Amygdala (tissue), 56 donors: ENCODE measurements at places on chromosomes 7 and 10.
A peak's percentile ranks its signal among the peaks of the same experiment; 100 is the strongest.

GRCh38 chr7:100049441-100050291 is at the start of gene ZSCAN21:
Gene ZSCAN21, plus strand, starts transcription at chr7:100049774. Its CDS starts 7,233 bp downstream, at chr7:100057007.
- peak; percentile 70 for DNase-seq

DNA sequence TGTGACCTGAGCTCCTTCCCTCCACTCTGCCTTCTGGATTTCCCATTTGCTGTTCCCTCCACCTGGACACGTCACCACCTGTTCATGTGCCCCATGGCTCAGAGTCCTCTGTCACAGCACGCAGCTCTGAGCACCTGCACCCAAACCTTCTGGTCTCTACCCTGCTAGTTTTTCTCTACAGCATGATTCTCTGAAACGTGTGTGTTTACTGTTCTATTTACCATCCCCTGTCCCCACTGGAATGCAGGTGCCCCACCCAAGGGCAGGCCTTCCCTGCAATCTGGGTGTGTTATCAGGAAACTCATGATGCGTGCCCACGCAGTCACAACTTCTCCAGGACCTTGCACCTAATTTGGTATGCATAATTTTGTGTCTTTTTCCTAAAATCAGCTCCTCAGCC is 284.4 kb upstream of the IGFBP3 start:
- no peak for DNase-seq

- DNase-seq, result no peak
Observed at GRCh38 chr7:110382736-110383135, 708.2 kb upstream of the LRRN3 start.

DNA sequence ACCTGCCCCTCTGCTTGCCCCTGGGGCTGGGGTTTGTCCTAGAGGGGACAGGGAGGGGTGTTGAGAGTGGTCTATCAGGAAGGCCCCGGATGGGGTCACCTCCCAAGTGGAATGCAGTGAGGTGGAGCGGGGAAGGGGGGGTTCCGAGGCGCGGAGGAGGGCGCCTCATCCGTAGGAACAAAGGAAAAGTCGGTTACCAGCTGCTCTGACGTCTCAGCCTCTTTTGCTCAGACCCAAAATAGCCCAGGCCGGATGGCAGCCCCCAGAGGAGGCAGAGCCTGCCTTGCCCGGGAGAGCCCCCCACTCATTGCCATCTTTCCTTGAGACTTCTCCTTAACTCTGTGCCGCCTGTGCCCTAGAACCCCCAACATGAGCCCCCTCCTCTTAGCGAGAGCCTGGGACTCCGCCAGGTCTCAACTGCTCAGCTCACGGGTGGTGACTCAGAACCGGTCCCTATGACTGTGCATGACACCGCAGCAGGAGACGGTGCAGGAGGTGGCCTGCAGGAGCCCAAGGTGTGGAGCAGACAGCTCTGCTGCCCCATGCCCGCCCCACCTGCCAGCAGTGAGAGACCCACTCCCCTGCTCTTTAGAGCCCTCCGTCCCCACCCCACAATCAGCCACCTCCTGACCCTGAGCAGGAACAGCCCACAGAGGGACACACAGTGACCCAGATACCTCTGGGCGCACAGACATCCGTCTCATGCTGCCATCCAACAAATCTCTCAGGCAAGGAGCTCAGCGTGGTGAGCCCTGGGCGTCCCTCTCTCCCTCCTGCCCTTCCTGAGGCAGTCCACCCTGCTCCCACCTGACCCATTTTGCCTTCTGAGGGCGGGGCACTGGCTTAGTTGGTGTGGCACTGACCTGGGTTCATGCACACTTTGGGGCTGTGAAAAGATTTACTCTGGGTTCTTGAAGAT is 13.1 kb downstream of the STX1A start:
- DNase-seq, result no peak

DNA sequence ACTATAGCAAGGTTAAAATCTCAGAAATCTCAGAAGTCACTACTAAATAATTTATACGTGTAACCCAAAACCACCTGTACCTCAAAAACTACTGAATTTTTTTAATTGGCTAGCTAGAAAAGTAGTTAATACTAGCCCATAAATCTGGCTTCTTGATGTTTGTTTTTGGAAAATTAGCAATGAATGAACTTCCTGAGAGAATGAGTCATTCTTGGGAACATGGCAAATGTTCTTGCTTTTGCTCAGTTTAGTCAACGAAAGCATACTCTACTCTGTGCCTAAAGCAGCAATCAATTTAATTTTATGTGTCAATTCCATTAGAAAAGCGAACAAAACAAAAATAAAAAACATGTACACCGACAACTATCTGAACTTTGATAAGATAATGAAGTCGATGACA is 69.2 kb downstream of the SEMA3E start:
- no peak for DNase-seq
